ENCODE measurements at places on chromosomes 1 and 21. TPM values are rescaled to one million over a fixed set of nuclear protein-coding genes. Genes with fewer than 3 reads are reported as not detected.

GRCh38 chr1:110433803-110434202, 17.1 kb upstream of the PROK1 start:
- no peaks in the 10 kb centered on the region for H3K36me3 ChIP-seq
- H3K27ac ChIP-seq = no peak overlapping the region
- H3K4me1 ChIP-seq = peaks cover 4% of the 10 kb centered on the region
- no peak for DNase-seq
- no peak overlapping the region for H3K4me3 ChIP-seq

DNA sequence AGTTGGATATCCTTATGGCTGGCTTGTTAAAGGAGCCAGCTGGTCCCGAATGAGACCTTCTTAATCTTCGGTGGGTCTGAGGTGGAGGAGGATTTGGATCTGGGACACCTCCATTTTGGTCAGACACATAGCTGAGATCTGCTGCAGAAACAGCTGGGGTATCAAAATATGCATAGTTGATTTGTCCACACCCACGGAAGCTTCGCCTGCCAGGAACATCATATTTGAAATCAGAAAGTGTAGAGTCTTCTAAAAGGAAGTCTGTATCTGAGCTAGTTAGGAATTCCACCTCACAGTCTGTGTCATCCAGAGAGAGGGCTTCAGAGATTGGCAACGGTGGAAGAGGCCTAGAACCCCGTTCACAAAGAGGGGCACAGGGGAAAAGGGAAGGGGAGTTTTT, 12.3 kb downstream of the ERRFI1 start:
- no peak overlapping the region for H3K27ac ChIP-seq
- H3K36me3 ChIP-seq = no peaks in the 10 kb centered on the region
- H3K4me1 ChIP-seq = no peaks in the 10 kb centered on the region
- no peaks in the 10 kb centered on the region for H3K27me3 ChIP-seq
- no peak overlapping the region for H3K4me3 ChIP-seq

Gene FNDC5
- not detected for total RNA-seq

DNA sequence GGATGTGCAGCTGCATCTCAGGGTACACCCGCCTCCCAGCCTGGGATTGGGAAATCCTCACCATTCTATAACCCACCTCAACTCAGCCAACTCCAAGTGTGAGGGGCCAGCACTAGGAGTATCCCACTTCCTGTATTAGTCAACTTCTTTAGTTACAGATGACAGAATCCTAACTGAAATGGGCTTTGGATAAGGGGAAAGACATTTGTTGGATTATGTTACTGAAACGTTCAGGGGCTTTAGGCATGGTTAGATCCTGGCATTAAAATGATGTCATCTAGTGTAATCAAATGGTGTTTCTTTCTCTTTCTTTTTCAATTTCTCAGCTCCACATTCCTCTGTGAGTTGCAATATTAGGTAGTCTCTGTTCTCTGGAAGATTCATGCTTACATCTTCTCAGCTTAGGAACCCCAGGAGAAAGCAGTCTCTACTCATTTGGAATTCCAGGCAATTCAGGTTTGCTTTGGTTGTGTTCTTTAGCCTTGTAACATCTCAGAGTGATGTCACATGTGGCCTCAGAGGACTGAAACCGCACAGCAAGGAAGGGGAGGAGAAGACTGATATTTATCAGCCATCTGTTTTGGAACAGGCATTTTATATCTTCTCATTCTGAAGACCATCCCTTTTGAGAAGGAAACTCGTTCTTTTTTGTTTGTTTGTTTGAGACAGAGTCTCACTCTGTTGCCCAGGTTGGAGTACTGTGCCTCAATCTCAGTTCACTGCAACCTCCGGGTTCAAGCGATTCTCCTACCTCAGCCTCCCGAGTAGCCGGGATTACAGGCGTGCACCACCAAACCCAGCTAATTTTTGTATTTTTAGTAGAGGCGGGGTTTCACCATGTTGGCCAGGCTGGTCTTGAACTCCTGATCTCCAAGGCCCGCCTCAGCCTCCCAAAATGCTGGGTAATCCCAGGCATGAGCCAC, 18.9 kb upstream of the TMEM54 start:
- peaks cover 7% of the 10 kb centered on the region for H3K4me1 ChIP-seq

Gene HSD3B2
- total RNA-seq = not detected

Gene CTSE
- total RNA-seq = not detected

DNA sequence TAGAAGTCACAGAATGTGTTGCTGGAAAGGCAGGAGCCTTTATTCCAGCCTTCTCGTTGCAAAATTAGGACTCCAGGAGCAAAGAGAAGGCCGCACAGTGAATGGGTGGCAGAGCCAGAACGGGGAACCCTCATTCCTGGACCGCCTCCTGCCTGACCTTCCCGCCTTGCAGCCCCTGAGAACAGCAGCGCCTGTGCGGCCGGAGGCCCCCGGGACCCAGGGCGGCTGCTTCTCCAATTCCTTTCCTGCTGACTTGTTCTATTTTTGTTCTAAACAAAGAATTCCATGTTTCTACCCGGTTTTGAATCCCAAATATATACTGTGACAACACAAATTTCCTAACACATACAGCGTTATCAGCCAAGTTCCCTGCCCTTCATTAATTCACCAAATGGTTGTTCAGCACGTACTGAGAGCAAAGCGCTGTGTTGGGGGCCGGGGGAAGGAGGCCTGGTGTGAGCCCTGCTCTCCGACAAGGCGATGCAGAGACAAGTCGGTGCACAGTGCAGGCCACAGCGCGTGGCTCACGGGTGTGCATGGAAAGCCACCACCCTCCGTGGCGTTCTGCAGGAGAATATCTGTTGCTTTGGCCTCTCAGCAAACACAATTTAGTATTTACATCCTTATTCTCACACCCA, 31.9 kb upstream of the COL6A2 start:
- H3K27me3 ChIP-seq = peaks cover 11% of the 10 kb centered on the region
- no peaks in the 10 kb centered on the region for H3K4me1 ChIP-seq
- no peaks in the 10 kb centered on the region for H3K36me3 ChIP-seq
- H3K4me3 ChIP-seq = no peak overlapping the region
- no peak overlapping the region for H3K27ac ChIP-seq

Gene ATP6V1G3
- not detected for total RNA-seq

GRCh38 chr1:64073705-64074104, 129.7 kb upstream of the UBE2U start:
- H3K4me3 ChIP-seq = no peak overlapping the region
- H3K27me3 ChIP-seq = no peaks in the 10 kb centered on the region
- DNase-seq = no peak
- H3K27ac ChIP-seq = no peak overlapping the region
- H3K4me1 ChIP-seq = no peaks in the 10 kb centered on the region

All from CD8-positive, alpha-beta memory T cell (primary cell).